ENCODE measurements at places on chromosomes 5 and 9.

GRCh38 chr9:83284746-83285145, 221.8 kb upstream of the RASEF start:
- DNase-seq, result no peak

DNA sequence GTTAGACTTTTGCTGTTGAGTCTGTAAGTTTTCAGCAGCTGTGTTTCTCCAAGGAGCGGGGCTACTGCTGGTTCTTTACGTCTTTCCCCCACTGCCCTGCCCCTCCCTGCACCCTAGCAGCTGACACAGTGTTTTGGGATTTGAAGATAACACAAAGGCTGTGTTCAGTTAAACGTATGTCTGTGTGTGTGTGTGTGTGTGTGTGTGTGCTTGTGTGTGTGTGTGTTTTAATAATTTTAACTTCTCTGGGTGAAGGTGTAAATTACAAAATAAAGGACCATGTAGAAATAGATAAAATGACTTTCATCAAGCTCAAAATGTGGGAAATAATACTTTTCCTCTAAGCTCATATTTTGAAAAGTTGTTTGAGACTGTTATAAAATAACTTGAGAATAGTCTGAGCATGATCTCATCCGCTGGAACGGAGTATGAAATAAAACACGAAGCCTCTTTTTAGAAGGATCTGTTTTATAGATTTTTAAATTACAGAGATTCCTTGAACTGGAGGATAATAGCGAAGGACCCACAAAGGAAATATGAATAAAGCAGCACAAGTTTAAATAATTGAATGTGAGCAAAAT, 10.9 kb downstream of the ABL1 start:
- peak; percentile 86 for DNase-seq

- DNase-seq, result peak; percentile 90
Observed at GRCh38 chr5:1792842-1793266, 6.8 kb downstream of the MRPL36 start.

GRCh38 chr5:96651948-96652753, 10.0 kb upstream of the CAST start:
- no peak for DNase-seq

- DNase-seq, result peak; percentile 41
Observed at GRCh38 chr5:167587772-167588437, 703.5 kb upstream of the WWC1 start.

DNA sequence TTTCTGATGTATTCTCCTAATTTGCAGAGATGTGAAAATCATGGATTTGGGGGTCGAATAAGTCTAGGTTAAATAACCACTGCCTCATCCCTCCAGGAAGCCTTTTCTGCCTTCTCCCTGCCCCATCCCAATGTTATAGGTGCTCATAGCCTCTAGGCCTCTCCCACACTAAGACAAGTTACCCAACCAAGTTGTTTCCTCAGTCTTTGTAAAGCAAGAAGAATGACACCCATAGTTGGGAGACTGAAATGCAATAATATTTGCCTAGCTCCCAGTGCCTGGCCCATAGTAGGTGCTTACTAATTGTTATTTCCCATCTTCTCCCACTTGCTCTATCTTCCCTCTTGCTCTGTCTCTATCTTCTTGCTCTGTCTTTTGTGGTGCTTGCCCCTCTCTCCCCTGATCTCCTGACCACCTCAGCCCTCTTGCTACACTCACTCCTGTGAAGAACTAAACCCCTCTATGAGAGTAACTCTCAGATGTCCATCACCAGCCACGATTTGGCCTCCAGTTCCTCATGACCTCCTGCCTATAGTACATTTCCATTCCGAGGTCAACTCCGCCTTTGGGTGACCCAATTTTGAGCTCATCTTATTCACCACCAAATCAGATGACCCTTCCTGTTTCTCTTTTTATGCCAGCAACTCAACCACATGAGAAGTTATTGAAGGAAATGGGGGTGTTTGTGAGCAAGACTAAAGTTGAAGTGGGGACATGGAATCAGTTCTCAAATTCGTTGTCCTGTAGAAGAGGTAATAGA, 7.0 kb downstream of the AFAP1L1 start:
- DNase-seq, result no peak

DNA sequence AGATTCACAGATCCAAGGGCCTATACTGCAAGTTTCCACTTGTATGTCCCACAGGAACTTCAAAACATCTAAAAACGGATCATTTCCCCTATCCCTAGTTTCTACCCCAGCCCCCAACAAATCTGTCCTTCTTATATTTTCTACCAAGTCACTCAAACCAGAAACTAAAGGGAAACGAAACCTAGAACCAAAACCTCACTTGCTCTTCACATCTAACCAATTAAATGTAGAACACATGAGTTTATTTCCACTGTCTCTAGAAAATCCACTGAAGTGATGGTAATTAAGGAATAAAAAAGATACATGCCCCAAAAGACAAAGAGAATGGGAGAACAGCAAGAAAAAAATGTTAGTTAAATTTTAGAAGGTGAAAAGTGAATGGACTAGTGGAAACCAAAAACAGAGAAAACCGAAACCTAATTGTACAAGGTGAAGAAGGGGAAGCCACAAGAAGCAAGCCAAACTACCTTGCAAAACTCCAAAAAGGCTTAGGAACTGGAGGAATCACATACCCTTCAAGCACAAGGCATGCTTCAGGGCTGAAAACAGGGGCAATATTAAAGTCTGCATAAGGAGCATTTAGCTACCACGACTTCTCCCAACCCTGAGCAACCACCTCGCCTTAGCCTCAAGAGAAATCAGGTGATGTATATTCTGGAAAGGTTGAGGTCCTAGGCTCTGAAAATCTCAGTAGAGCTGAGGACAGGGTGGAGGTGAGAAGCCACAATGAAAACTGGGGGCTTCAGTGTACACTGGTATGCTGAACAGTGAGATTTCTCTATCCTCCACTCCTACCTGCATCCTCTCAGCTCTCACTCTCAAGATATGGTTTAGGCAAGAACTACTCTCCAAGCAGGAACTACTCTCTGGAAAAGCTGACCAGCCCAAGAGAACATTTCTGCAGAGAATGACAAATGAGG, 11.1 kb downstream of the SMU1 start:
- no peak for DNase-seq

- DNase-seq, result no peak
Observed at GRCh38 chr5:58674070-58674469, 91.2 kb downstream of the RAB3C start.

GRCh38 chr5:58341476-58341875, 118.4 kb downstream of the PLK2 start:
- DNase-seq, result no peak

DNA sequence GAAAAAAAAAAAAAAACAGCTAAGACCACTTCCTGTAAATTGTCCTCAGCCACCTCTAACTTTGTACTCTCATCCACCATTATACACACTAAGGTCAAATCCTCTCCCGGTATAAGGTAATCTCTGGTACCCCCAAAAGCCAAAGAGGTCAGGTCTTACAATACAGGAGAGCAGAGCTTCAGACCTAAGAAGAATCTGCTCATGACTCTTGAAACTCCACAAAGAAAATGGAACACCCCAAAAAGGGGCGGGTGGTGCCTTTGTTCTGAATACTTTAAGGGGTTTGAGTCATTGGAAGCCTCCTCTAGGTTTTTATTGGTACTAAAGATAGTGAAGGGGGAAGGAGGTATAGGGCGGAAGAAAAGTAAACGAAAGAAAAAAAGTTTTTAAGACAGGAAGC, 69.8 kb downstream of the COL15A1 start:
- DNase-seq, result peak; percentile 53

DNA sequence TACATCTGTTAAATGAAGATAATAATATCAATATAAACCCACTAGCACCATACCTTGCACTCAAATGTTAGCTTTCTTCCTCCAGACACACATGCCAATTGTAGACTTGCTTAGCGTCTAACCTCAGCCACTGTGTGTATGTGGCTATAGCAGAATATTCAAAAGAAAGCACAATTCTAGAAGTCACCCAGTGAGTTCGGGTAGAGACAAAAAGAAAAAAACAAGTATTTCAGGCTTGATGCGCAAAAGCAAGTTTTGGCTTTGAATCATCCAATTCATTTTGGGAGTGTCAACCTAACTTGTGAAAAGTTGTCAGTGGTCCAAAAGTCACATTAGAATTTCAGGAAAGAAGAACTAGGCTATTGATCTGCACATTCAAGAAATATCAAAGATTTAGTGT, 167.4 kb downstream of the PRELID2 start:
- DNase-seq, result no peak

- peak; percentile 82 for DNase-seq
Observed at GRCh38 chr5:135308245-135308644, 90.8 kb downstream of the MACROH2A1 start.

- DNase-seq, result no peak
Observed at GRCh38 chr5:40436535-40437237, 243.0 kb upstream of the PTGER4 start.

DNA sequence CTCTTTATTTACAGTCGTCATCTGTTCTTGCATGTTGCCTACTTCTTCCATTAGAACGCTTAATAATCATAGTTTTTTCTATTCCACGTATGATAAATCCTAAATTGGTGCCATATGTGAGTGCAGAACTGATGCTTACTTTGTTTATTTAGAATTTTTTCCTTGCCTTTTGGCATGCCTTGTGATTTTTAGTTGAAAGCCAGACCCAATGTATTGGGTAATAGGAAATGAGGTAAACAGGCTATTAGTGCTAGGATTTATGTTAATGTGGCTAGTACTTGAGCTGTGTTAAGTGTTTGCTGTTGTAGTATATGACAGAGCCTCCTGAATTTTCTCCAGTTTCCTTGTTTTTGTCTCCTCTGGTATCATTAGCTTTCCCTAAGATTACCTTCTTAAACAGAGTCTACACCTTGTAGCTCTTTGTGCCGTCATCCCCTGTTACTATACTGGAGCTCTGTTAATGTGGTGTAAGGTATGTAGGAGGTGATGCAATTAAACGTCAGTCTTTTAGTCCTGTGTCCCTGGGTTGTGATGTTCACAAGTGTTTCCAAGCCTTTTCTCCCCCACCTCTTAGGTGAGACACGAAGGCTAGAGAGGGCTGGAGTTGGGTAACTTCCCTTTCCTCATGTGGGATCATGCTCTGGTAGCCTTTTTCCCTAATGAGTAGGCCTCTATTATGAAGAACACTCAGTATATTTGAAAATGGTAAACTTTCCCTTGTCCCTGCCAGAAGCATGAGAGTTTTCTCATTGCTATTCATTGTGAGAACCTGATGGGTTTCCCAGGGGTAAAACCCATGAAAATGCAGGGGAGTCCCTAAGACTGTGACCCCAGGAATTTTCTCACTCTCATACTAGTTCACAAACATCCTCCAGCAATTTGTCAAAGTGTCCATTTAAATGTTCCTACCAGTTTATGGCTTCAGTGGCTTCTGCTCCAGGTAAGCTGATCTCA, 21.2 kb downstream of the SPATA31D3 start:
- peak; percentile 15 for DNase-seq

- DNase-seq, result peak; percentile 50
Observed at GRCh38 chr9:116716438-116716837, 29.3 kb downstream of the TRIM32 start.

DNA sequence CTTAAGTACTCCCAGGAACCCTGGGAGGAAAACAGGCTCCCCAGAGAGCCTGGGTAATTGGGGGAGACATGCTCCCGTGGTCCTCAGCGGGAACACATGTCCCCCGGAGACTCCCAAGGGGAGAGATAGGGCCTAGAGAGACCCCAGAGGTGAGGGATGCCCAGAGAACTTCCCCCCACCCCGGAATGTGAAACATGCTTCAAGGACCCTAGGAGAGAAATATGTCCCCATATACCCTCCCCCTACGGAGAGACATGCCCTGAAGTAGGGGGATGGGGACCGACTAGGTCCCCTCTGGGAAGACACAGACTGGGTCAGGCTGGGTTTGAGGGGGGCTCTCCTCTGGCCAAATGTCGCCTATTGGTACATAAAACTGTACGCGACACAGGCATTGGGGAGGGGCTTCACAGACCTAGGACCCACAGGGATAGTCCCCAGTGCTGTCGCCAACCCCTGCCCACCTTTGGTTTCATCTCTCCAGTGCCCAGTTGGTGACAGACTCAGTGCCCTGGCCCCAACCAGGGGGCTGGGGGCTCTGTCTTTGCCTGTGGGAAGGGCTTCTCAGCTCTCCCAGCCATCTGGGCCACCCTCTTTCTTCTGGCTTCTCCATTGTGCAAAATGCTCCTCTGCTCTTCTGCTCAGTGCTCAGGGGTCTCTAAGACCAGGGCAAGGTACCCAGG, 26.9 kb downstream of the PCDH1 start:
- DNase-seq, result no peak

GRCh38 chr5:176716320-176716719, 69.0 kb downstream of the TSPAN17 start:
- peak; percentile 84 for DNase-seq

GRCh38 chr9:107323836-107324585, 40.9 kb downstream of the RAD23B start:
- DNase-seq, result no peak

DNA sequence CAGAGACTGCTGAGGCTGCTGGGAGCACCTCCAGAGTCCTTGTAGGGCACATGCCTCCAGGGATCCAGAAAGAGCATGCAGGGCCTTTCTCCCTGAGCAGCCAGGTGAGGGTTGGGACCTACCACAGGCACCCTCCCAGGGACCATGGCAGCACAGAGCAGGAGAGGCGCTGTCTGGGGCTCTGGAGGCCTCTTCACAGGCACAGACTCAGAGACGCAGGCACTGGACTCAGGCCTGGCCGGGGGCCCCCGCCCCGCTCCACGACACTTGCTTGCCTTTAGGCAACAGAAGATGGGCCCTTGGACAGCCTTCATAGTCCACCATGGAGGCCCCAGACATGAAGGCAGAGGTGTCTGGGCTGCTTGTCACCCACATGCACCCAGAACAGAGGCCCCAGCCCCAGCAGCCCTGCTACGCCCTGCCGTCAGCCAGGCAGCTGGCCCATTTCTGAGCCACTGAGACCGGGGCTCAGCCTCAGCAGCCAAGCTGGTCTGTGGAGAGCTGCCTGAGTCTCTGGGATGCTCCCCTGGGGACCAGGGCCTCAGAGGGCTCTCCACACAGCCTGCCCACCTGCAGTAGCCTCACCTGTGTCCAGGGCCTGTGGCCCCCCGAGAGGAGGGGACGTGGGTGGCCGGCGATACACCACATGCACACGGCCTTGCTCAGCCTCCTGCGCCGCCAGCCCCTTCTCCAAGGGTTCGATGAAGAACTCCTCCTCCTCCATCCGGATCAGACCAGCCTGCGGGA, 72.8 kb downstream of the ADAMTS2 start:
- DNase-seq, result no peak

DNA sequence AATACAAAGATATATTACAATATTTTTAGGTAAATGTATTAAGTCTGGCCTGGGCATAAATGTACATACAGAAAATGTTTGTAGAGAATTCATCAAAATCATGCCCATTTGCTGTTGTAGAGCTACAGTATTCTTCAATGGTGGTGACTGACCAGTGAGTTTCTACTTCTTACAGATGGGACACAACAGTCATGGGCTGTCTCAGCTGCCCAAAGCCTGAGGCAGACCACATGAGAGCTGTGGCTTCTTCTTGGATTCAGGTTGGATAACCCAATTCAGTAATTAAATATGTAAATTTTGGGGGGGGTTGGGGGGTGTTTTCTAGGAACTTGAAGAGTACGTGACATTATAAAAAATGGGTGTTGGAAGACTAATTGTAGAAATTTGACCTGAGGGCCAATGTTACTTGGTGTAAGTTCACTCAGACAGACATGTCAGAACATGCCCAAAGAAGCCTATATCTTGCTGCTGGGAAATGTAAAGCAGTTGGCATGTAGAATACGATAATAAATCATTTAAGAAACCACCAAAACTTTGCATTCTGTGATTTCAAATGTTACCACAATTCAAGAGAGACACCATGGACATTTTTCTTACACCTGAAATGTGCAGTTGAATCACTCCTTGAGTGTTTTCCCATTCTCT, 17.9 kb downstream of the STARD4 start:
- DNase-seq, result peak; percentile 16

- DNase-seq, result no peak
Observed at GRCh38 chr5:43592363-43592762, 10.6 kb upstream of the NNT start.

All from EH (cell line).